MM.1S (cell line): ENCODE measurements at places on chromosomes 3 and 15.
A peak's percentile ranks its signal among the peaks of the same experiment; 100 is the strongest.

GRCh38 chr3:15367059-15367458 lies 34.7 kb upstream of the SH3BP5 start:
- no peak for DNase-seq

DNA sequence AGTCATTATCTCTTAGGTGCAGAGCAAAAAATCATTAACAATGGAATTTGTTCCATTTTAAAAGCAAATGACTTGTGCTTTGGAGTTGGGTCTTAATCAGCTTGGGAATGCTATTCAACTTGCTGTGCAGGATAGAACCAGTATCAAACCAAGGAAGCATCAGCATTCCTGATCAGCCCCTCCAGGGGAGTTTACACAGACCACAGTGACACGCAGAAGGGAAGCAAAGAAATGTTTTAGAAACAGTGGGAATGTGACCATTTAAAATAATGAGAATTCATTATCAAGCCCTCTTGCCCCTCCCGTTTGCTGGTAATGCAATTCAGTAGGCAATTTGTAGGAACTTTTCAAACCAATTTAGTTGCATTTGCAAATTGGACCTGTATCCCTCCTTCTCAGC lies 155.1 kb downstream of the LRTM1 start:
- DNase-seq, result no peak

DNA sequence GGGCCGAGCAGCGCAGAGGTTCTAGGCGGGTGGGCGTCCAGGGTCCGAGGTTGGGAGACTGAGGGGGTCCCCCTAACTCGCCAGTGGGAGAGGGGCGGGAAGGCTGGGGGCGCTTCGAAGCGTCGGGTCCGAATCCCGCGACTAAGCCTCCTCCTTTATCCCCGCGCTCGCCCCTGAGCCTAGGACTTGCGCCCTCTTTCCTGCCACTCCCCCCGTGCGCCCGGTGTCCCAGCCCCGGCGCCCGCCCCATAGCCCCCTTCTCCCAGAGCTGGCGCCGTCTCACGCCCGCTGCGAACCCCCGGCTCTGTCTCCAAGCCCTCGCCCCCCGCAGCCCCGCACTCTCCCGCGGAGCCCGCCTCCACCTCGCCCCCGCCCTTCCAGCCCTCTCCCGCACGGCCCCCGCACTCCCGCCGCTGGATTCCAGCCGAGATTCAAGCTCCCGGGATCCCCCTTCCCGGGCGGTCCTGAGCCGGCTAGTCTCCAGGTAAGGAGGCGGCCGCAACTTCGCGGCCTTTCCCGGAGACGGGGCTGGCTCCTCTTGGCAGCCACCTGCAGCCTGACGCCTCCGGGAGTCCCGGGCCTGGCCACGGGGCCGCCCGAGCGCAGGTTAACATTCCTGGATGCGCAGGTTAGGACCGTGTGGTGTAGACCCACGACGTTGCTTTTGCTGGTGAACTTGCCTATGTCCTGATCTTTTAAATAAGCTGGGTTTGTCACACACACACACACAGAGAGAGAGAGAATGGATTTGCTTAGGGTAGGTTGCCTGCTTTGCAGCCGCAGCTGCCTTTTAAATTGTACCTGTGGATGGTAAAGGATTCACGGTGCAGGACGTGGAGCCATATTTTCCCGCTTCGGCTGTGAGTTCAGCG lies 563 bp downstream of the PXYLP1 start:
- DNase-seq, result peak; percentile 22

DNA sequence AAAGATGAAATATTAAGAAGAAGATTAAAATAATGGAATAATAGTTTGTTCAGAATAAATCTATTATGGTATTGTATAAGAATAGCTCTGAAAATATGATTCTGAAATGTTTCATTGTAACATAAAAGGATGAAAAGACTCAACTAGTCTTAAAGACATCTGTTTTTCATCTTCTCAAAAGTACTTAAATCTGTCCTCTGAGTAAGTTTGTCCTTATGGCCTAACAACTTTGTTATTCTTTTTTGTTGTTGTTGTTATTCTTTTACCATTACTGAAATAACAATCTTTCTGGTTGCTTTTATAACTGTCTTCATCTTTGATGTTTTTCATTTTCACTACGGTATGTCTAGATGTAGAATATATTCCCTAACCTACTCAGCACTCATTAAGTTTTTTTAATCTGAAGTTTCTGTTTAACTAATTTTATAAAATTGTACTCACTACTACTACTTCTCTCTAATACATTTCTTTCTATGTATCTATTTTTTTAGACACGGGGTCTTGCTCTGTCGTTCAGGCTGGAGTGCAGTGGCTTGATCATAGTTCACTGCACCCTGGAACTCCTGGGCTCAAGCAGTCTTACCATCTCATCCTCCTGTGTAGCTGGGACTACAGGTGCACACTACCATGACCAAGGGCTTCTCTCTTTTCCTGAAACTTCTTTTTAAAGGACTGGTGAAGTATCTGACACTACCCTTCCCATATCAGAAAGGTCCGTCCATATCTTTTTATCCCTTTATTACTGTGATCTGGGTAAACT lies 240.7 kb downstream of the PCCB start:
- DNase-seq, result no peak

DNA sequence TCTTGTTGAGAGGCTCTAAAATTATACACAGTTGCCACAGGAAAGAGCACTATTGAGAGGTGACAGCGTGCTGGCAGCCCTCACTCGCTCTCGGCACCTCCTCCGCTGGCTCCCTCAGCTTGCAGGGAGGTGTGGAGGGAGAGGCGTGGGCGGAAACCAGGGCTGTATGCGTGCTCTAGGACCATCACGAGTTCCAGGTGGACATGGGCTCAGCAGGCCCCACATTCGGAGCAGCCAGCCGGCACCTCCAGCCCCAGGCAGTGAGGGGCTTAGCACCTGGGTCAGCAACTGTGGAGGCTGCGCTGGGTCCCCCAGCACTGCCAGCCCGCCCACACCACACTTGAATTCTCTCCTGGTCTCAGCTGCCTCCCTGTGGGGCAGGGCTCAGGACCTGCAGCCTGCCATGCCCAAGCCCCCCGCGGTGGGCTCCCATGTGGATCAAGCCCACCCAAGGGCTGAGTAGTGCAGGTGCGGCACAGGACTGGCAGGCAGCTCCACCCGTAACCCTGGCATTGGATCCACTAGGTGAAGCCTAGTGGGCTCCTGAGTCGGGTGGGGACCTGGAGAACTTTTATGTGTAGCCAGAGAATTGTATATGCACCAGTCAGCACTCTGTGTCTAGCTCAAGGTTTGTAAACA lies 460.6 kb upstream of the ALCAM start:
- no peak for DNase-seq
